SW480 (cell line): ENCODE measurements at places on chromosomes 2 and 18.
A peak's percentile ranks its signal among the peaks of the same experiment; 100 is the strongest.

- no peak for DNase-seq
Observed at GRCh38 chr2:223652122-223652521, 50.0 kb upstream of the SCG2 start.

- no peak for DNase-seq
Observed at GRCh38 chr2:183490914-183491313, 366.7 kb downstream of the NUP35 start.

GRCh38 chr2:40093021-40093675 is 314.1 kb upstream of the THUMPD2 start:
- no peak for DNase-seq

DNA sequence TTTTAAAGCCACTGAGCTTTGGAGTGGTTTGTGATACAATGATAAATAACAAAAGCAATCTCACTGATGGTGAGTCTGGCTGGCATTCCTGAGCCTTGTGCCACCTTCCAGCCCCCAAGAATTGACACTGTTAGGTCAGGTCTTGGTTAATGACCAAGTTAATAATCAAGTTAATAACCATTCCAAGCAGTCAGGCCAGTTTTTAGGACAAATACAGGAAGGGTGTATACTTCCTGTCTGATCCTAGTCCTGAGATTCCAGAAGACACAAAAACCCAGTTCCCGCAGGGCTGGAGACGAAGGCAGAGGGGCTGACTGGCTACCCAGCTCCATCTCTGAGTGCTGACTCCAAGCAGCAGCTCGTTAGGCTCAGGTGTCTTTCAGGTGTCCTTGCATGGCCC is 74.6 kb upstream of the LAPTM4A start:
- no peak for DNase-seq

- DNase-seq = no peak
Observed at GRCh38 chr18:22550366-22550765, 132.7 kb upstream of the CTAGE1 start.

DNA sequence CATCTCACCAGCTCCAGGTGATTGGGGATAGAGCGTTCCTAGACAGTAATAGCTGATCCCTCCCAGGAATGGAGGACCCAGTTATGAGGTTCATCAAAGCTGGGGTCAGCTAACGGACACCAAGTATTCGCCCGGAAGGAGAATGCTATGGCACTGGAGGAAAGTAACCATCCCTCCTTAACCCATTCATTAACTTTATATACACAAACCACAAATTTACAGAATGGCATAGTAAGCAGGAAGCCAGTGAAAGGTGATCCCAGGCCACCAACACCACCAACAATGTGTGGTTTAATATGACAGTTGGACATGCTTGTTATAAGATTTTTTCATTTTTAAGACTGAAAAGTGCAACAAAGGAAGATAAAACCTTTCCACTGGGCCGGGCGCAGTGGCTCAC is 55.3 kb upstream of the CHMP1B start:
- no peak for DNase-seq

- no peak for DNase-seq
Observed at GRCh38 chr2:164779383-164780057, 62.1 kb downstream of the COBLL1 start.

DNA sequence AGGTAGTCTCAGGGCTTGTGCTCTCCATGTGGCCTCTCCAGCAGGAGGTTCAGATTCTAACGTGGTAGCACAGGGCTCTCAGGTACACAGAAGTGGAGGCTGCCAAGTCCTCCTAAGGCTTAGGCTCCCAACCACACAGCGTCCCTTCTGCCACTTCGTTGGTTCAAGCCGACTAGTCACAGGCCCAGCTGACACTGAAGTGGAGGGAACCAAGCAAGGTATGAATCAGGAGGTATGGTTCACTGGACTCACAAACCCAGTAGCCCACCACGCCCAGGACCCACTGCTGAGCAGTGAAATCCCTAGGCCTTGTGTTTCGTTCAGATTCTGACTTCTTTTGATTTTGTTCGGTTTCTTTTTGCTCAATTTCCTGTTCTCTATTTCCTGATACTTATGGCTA is 46.0 kb upstream of the SEC11C start:
- no peak for DNase-seq

DNA sequence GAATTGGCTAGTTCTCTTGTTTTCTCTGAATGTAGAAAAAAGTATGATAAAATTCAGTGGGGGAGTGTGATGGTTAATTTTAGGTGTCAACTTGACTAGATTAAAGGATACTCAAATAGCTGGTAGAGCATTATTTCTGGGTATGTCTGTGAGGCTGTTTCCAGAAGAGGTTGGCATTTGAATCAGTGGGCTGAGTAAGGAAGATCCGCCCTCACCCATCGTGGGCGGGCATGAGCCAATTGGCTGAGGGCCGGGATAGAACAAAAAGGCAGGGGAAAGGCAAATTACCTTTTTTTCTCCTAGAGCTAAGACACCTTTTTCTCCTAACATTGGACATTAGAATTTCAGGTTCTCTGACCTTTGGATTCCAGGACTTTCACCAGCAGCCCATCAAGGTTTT is 667.6 kb upstream of the SLC8A1 start:
- no peak for DNase-seq

- peak; percentile 21 for DNase-seq
Observed at GRCh38 chr2:39568561-39569006, 97.1 kb upstream of the TMEM178A start.

DNA sequence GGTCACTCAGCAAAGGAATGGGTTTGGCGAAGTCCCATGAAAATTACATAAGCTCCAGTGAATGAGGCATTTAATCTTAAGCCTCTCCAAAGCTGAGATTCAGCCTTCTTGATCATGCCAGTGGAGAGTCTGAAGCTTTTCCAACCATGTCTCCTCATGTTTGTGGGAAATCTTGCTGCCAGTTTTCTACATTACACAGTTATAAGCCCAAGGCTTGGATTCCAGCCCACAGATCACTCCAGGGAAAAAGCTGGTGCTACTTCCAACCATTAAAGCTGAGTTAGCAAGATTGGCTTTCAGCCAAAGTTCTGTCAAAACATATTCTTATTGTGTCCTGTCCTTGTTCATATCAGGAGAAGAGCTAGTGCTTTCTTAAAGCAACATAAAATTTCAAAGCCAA is 293.8 kb downstream of the LRRTM4 start:
- no peak for DNase-seq

GRCh38 chr2:197265924-197266323 is 44.7 kb downstream of the ANKRD44 start:
- DNase-seq = no peak

DNA sequence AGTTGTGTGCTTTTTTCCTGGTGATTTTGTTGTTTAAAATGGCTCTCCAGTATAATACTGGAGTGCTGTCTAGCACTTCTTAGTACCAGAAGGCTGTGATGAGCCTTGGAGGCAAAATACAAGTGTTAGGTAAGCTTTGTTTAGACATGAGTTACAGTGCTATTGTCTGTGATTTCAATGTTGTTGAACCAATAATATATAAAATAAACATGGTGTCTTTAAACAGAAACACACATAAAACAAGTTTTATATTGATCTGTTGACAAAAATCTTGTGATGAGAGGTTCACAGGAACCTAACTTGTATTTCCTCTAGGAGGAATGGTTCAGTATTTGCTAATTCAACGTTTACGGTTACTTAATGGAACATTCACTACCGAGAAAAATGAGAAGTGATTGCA is 5.0 kb upstream of the FAM171B start:
- DNase-seq = no peak

- DNase-seq = no peak
Observed at GRCh38 chr18:43380104-43380672, 102.9 kb upstream of the SYT4 start.

- DNase-seq = no peak
Observed at GRCh38 chr2:113962692-113963480, 73.0 kb downstream of the ACTR3 start.

DNA sequence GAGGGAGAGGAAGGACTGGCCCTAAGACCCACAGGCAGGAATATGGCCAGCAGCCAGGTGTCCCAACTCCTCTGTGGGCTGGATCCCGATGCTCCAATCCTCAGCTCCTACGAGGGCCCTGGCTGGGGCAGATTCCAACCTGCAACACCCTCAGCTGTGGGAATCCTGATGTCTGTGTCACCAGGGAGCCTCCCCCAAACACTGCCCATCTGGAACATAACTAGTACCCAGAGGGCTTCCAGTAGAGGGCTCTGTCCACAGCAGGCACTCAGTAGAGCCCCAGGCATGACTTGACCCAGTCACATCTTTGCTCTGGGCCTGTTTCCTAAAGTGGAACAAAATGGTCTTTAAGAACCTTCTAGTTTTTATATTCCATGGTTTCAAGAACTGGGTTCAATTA is 20.6 kb upstream of the LOXHD1 start:
- DNase-seq = no peak

GRCh38 chr2:200534572-200534971 is 8.6 kb downstream of the SGO2 start:
- DNase-seq = no peak

GRCh38 chr2:39437522-39438296 is 624 bp upstream of the MAP4K3 start:
- DNase-seq = peak; percentile 82

- DNase-seq = no peak
Observed at GRCh38 chr2:5692561-5693286, 540 bp downstream of the SOX11 start.

DNA sequence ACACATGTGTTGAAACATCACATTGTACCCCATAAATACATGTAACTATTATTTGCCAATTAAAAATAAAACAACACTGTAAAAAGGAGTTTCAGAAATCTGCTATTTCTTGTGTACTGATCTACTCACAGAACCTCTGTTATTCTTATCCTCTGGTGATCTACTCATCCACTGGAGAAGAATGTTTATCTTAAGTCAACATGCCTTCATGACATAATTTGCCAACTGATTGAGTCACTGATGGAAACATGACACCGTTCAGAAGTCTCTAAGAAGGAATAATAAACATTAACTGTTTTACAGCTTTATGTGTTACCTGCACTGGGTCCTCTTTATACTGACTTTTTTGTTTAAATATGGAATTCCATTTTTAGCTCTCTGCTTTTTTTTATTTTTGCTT is 555.2 kb downstream of the DCDC2C start:
- no peak for DNase-seq

GRCh38 chr18:37253394-37254235 is 312.0 kb downstream of the CELF4 start:
- no peak for DNase-seq

DNA sequence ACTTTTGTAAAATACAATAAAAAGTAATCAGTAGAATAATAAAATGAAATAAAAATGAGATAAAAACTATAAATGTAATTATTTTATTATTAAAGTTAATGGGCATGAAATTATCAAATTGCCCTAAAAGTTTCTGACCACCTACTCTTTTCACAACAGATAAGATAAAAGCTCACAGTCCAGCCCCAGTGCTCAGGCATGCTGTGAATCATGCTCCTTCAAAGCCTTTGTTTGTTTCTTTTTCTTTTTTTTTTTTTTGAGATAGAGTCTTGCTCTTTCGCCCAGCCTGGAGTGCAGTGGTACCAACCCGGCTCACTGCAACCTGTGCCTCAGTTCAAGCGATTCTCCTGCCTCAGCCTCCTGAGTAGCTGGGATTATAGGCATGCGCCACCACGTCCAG is 181.7 kb downstream of the ANKRD44 start:
- no peak for DNase-seq

- no peak for DNase-seq
Observed at GRCh38 chr2:31136732-31137131, 1.5 kb downstream of the GALNT14 start.

GRCh38 chr2:223971731-223972130 is 14.5 kb downstream of the MRPL44 start:
- no peak for DNase-seq

GRCh38 chr2:172972005-172972619 is 103.5 kb upstream of the MAP3K20 start:
- DNase-seq = peak; percentile 41

DNA sequence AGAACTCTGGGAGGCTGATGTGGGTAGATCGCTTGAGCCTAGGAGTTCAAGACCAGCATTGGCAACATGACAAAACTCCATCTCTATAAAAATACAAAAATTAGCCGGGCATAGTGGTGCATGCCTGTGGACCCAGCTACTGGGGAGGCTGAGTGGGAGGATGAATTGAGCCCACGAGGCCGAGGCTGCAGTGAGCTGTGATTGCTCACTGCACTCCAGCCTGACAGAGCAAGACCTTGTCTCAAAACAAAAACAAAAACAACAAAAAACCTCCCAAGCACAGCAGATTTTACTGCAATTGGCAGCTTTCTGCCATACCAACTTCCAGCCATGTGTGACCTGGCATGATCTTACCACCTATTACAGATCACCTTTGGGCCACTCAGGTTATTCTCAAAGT is 57.7 kb upstream of the LRPPRC start:
- DNase-seq = no peak

- no peak for DNase-seq
Observed at GRCh38 chr2:161344692-161345091, 36.5 kb downstream of the PSMD14 start.

GRCh38 chr2:186256540-186256939 is 229.5 kb upstream of the ZC3H15 start:
- DNase-seq = peak; percentile 47

DNA sequence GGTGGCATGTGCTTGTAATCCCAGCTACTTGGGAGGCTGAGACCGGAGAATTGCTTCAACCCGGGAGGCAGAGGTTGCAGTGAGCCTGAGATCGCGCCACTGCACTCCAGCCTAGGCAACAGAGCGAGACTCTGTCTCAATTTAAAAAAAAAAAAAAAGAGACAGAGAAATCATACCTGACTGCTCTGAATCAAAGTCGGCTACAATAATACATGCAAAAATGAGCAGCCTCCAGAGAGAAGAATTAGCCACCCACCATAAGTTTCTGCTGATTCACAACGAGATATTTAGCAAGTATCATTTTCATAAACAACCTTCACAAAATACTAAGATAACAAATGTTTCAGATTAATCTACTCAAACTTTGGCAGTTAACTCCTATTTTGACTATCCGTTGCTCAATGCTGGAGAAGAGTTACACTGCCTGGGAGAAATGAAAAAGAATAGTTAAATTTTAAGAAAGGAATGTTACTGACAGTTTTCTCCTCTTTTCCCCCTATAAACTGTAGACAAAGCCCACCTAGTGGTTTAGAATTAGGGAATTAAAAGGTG is 1.5 kb downstream of the OSBPL1A start:
- DNase-seq = no peak

DNA sequence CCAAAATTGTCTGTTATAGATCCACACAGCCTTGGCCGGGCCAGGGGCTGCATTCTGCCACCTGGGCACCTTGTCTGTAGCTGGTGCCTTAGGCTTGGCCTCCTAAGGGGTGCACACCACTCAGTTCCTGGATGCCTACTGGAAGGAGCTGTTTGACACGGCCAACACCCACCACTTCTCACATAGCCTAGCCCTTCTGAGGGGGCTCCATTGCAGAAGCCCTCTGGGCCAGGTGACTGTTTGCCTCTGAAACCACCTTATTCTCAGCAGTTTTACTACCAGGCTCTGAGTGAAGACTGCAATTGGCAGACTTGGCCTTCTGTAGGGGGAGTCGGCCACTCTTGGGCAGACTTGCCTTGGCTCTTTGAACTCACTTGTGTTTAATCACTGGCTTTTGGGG is 39.5 kb downstream of the EPHA4 start:
- no peak for DNase-seq
